CD4-positive, alpha-beta T cell treated with Interleukin-10 for 1 hour (primary cell): ENCODE measurements at places on chromosomes 1 and 21.

GRCh38 chr1:10724052-10724494 is 72.4 kb downstream of the CASZ1 start:
- no peak for DNase-seq

GRCh38 chr1:75539230-75540116 is 71.4 kb downstream of the SLC44A5 start:
- no peak for DNase-seq

GRCh38 chr1:20281801-20282200 is 8.9 kb upstream of the VWA5B1 start:
- DNase-seq = no peak

DNA sequence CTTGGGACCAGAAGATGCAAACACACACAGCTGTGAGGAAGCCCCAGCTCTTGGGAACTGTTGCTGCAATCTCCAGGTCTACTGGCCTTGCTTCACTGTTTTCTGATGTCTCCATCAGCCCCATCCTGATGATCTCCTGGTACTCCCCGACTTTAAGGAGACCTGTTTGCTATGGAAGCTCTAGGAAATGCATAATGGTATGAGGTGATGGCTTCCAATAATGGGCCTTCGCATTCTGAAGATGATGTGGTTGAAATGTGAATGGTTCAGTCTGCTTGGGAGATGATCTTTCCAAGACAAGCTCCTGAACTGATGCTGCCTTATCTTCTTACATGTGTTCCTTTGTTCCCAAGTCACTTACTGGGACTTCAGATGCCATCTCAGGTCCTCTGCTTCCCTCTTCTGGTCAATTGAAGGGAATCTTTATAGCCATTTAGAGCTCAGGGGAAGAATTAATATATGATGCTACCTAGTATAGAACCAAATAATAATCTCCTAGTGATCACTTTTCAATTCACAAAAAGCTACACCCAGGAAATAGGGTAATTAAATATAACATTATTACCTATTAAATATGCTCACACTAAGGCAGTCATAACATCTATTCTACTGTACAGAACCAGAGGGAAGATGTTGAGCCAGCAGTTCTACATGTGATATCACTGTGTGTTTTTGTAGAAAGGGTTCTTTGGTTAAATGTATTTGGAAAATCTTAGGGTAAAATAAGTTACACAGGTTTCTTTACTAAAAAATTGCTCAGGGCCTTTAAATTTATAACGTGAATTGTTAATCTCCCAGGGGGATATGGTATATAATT is 73.9 kb upstream of the VTCN1 start:
- DNase-seq = no peak

- no peak for DNase-seq
Measured at GRCh38 chr1:66132324-66132723, 339.6 kb downstream of the PDE4B start.

DNA sequence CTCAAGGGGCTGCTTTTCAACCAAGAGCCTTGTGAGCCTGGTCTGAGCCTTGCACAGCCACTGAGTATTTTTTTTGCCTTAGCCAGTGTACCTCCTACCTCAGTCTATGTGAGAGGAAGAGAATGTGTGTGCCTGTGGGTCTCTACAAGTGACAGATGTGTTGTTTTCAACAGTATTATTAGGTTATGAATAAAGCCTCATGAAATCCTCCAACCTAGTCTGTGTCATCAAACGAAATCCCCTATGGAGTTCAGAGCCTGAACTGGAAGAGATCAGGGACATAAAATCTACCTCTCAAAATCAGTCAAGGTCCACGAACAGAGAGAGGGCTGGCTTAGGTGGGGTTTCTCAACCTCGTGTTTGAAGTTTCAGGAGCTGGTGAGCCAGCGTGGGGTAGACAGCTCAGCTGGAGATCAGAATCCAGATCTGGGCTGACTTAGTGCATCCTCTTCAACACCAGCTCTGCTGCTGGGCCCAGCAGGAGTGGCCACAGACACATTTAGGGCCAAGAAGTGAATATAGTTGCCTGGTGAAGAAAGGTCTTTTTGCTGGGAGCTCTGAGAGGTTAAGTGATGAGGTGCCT is 8.2 kb downstream of the XKR8 start:
- no peak for DNase-seq

DNA sequence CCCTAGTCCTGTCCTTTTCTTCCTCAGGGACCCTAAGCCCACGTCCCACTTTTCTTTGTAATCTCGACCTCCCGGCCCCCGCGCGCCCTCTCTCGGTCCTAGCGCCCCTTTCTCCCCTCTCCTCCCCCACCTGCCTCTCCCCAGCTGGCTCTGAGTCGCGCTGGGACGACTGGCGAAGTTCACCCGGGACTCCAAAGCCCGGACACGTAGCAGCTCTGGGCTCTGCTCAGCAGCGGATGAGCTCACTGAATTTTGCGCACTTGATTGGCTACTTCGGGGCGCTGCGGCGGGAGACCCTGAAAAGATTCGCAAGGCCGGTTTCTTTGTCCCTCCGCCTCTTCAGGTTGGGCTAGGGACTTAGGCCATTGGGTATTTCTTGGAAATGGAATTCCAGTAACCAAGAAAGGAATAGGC is 16.3 kb upstream of the ACKR1 start:
- DNase-seq = no peak

DNA sequence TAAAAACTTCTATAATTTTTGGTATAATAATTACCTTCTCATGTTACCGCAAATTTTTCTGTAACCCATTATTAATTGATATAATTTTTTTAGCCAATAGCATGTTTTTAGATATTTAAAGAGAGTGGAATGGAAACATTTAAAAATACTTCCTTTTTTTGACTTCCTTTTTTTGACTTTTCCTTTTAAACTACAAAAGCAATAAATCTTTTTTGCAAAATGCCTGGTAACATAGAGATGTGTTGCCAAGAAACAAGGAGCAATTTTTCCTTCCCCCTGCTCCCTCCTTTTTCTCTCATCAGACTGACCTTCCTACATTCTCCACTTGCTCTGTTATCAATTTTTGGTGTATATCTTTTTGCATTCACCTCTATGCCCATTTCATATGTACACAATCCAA is 666.2 kb downstream of the ADGRL2 start:
- DNase-seq = no peak

GRCh38 chr1:29719253-29719652 is 482.9 kb downstream of the PTPRU start:
- DNase-seq = no peak

DNA sequence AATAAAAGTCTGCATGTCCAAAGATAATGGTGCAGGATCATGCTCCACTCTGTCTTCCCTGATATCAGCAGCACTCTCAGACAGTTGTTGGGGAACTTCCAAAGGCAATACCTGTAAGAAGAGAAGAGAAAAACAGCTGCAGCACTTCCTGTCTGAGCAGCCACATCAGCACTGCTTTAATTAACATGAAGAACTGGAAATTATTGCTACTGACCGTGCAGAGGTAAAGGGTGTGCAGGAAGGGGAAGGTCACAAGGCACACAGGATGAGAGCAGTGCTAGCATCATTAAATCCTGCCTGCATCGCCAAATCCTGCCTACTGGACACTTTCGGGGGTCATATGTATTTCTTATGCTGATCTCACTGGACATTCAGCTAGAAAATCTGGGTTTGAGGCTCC is 379.0 kb downstream of the LMX1A start:
- DNase-seq = no peak

- DNase-seq = no peak
Measured at GRCh38 chr1:197787623-197788536, 12.6 kb upstream of the DENND1B start.

- DNase-seq = no peak
Measured at GRCh38 chr1:169360415-169360814, 7.2 kb downstream of the NME7 start.

DNA sequence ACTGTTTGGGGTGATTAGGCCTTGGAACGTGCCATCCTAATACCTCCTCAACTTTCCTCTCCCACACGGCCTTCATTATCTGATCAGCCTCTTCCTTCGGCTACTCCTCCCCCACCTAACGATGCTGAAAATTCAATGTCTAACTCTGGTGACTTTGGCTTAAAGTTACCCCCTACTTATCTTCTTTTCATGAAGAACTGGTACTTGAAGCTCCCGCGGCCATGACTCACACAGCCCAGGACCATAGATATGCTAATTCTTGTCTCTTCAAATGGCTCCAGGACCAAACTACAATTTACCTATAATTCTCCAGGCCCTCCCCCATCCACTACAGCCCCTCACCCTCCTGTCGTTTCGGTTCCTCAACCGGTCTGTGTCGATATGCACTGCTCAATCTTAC is 15.7 kb upstream of the AZIN2 start:
- no peak for DNase-seq

DNA sequence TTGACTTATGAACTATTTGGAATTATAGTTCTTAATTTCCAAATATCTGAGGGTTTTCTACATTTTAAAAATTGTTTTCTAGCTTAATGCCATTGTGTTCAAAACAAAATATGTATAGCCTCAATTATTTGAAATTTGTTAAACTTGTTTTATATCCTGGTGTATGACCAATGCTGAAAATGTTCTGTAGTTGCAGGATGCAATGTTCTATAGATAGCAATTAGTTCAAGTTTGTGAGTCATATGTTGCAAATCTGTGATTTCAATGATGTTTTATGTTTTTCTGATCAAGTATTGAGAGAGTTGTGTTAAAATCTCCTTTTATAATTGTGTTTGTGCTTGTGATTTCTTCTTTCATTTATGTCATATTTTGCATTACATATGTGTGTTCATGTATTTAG is 517.5 kb downstream of the ADGRL2 start:
- DNase-seq = no peak

- DNase-seq = peak; percentile 26
Measured at GRCh38 chr1:64242895-64243756, 39.7 kb downstream of the UBE2U start.

- no peak for DNase-seq
Measured at GRCh38 chr1:12457771-12458170, 160.2 kb downstream of the DHRS3 start.

DNA sequence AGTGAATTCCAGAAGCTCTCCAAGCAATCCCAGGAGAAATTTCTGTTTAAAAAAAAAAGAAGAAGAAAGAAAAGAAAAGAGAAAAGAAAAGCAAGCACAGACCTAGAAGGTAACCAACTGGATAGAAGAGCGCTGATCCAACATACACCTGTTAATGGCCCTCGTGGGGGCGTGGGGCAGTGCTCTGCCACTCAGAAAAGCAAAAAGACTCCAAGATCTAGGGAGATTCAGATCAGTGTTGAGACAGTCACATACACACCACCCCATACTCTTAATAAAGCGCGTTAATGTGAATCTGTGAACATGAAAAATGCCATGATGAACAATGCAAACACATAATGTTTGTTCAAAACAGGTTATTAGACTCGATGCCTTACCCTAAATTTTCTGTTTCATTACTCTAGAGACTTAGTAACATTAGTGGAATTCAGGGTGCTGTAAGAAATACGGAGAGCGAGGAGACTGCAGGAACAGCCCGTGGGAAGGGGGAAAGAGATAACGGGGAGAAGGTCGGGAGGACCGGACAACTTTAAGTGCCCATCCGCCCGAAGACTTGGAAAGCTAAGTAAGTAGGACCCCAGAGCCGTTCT is 406 bp downstream of the NME7 start:
- DNase-seq = no peak

DNA sequence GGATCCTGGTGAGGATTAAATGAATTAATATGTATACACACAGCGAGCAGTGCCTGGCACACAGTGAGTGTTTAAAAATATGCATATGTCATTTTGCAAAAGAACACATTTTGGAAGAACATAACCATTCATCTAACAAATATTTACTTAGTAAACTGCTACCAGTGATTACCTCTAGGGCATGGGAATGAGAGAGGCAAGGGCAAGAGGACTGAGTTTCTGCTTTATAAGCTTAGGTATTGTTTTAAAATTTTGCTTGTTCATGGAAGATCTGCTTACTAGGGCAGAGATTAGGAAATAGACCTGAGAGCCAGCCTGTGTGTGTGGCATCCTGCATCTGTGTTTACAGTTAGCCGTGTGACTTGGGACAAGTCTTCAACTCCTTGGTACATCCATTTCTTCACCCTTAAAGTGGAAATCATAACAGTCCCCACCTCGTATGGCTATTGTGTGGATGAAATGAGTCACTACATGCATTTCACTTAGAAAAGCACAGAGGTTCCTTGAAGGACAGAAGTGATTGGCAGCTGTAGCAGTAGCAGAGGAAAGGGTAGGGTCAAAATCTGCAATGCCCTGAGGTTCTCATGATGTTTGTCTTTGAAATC is 198.5 kb upstream of the FMN2 start:
- DNase-seq = no peak

- no peak for DNase-seq
Measured at GRCh38 chr1:9066945-9067807, 2.3 kb downstream of the SLC2A5 start.

GRCh38 chr1:184800876-184801275 is 46.2 kb upstream of the EDEM3 start:
- DNase-seq = no peak
